ENCODE measurements at places on chromosomes 4 and X. TPM values are rescaled to one million over a fixed set of nuclear protein-coding genes. Genes with fewer than 3 reads are reported as not detected.

- no peak for DNase-seq
These were observed 1321.1 kb downstream of the RAPGEF2 start for GRCh38 chr4:160423879-160424451.

Gene C1QTNF7
- polyA plus RNA-seq: 25.4 TPM

Gene SPINK2
- polyA plus RNA-seq: not detected

Gene CFP
- polyA plus RNA-seq: 2.2 TPM

Gene MTM1
- polyA plus RNA-seq: 13.3 TPM

All from left renal cortex interstitium (tissue), 4 donors.